ENCODE measurements at places on chromosomes 7 and 10. TPM values are rescaled to one million over a fixed set of nuclear protein-coding genes. Genes with fewer than 3 reads are reported as not detected.

Gene TRIM73
- total RNA-seq, result 1.4 TPM

DNA sequence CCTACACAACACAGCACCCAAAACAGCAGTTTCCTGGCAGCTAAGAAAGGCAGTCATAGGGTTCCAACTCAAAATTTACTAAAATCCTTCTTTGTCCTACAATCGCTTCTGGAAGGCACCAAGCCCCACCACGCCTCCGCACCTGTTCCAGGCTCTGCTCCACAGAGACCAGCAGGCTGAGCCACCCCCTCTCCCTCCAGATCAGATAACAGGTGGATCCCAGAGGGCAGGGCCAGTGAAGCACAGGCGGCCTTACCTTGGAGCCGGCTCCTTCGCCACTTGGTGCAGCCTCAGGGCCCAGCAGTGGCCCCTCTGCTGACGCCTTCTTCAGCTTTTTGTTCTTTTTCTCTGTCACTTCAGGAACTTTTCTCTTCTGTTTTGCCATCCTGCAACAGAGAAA, 33.0 kb downstream of the ZFAND2A start:
- no peak overlapping the region for H3K27ac ChIP-seq
- peaks cover 59% of the 10 kb centered on the region for H3K36me3 ChIP-seq
- peaks cover 31% of the 10 kb centered on the region for H3K4me1 ChIP-seq
- no peak overlapping the region for H3K4me3 ChIP-seq
- no peak for DNase-seq

- no peak overlapping the region for H3K4me3 ChIP-seq
- H3K27ac ChIP-seq, result no peak overlapping the region
- no peaks in the 10 kb centered on the region for H3K27me3 ChIP-seq
- no peaks in the 10 kb centered on the region for H3K36me3 ChIP-seq
Measured at GRCh38 chr10:51384971-51385370, 310.7 kb downstream of the PRKG1 start.

Gene RAMP3
- total RNA-seq, result 11.1 TPM

- H3K4me3 ChIP-seq, result no peak overlapping the region
- H3K27ac ChIP-seq, result peak overlapping the region; percentile 42
Measured at GRCh38 chr10:110864662-110865140, 7.0 kb upstream of the PDCD4 start.

- H3K27ac ChIP-seq, result no peak overlapping the region
- H3K4me3 ChIP-seq, result no peak overlapping the region
- H3K4me1 ChIP-seq, result no peaks in the 10 kb centered on the region
Measured at GRCh38 chr7:92039900-92040299, 94.4 kb downstream of the CYP51A1 start.

Gene ELAPOR2
- total RNA-seq, result 77.1 TPM

Gene SSC4D
- 1.9 TPM for total RNA-seq

DNA sequence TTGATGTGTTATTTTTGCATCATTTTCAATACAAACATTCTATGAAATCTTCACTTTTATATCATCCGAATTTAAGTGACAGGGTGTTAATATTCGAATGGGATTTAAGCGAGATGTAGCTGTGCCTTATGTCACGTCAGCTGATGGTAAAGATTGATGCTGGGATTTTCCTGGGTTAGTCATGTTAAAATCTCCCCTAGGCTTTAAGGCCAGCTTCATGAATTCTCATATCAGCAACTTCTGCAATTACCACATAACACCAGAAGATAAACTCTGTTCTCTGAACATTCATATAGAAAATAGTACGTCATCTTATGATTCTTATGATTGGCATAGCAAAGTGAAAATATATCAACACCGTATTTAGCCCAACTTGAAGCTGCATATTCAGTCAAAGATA, 669.2 kb downstream of the PCDH15 start:
- H3K4me1 ChIP-seq, result no peaks in the 10 kb centered on the region
- no peak overlapping the region for H3K27ac ChIP-seq
- DNase-seq, result no peak
- H3K4me3 ChIP-seq, result no peak overlapping the region

DNA sequence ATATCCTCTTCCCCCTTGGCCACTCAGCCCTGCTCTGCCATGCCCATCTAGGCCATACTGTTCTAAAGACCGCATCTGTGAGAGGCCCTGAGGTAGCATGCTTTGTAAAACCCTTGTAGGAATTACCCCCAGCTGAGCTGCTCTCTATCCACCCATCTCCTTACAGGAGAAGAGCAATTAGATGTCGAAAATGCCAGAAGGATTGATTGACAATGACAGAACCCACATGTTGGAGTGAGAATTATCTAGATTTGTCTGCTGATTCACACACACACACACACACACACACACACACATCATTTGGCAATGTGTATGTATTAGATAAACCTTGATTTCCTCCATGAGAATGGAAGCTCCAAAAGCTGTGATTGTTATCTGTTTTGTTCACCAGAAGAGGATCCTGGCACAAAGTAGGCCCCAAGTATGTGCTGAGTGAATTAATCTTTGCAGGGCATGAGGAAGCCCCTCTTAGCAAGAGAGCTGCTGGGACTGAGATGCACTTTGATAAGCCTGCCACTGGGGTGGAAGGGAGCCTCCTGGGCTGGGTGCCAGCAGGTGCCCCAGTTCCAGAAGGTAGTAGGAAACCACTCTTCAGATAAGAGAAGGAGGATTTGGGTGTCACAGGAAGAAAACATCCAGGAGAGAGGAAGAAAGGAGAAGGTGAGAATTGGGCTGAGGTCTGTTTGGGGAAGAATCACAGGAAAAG, 187.5 kb upstream of the ADO start:
- no peak for DNase-seq
- no peaks in the 10 kb centered on the region for H3K36me3 ChIP-seq
- H3K27me3 ChIP-seq, result no peaks in the 10 kb centered on the region
- no peaks in the 10 kb centered on the region for H3K4me1 ChIP-seq
- no peak overlapping the region for H3K27ac ChIP-seq

Measured in spinal cord (tissue), 10 donors.